ENCODE measurements at places on chromosomes 2 and 18.

DNA sequence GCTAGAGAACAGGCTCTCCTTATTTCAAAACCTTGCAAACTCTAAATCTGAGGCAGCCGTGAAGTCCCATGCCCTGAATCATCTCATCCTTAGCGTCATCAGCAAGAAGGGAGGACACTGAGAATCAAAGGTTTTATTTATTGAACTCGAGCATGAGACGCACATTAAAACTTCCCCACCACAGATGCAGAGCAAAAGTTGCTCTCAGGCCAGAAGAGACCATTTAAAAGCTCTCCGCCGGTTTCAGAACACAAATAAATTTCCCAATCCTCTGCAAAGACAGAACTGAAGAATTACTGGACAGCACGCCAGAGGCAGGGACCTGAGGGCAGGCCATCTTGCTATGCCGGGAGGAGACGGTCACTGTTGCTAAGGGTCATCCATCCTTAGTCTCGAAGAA is 1.3 kb downstream of the AMMECR1L start:
- peak; percentile 46 for DNase-seq

DNA sequence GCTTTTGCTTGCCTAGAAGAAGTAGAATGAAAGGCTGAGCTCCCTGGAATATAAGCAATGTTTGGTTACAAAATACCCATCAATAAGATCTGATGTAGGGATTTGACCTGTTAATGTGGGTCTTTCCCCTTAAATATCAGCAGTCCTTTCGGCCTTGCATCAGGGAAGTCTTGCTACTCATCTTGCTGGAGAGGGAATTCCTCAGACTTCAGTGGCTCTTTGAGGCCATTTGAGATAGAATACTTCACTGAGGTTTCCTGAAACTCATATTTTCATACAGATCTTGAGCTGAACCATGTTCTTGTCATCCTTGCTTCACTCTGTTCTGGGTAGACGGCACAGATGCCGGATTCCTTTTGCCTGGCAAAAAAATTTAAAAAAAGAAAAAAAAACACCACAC is 3.9 kb downstream of the TWIST2 start:
- no peak for DNase-seq

GRCh38 chr2:104599787-104600510 is 254.0 kb upstream of the POU3F3 start:
- peak; percentile 44 for DNase-seq

DNA sequence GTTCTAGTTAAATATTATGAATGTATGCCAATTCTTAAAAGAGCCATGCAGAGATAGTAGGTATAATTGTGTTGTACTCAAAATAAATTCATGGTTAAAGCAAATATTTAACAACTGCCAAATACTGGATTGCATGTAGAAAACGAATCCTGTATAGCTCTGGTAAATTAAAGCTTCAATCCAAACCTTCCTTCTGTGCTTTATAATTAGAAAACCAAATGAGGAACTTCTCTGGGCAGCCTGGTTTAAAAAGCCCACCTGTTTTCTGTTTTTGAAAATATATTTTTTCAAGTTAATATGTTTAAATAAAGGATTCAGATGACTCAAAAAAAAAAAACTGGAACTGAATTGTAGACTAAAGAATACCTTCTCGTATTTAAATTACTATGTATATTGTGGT is 48.3 kb upstream of the ITGA4 start:
- no peak for DNase-seq

DNA sequence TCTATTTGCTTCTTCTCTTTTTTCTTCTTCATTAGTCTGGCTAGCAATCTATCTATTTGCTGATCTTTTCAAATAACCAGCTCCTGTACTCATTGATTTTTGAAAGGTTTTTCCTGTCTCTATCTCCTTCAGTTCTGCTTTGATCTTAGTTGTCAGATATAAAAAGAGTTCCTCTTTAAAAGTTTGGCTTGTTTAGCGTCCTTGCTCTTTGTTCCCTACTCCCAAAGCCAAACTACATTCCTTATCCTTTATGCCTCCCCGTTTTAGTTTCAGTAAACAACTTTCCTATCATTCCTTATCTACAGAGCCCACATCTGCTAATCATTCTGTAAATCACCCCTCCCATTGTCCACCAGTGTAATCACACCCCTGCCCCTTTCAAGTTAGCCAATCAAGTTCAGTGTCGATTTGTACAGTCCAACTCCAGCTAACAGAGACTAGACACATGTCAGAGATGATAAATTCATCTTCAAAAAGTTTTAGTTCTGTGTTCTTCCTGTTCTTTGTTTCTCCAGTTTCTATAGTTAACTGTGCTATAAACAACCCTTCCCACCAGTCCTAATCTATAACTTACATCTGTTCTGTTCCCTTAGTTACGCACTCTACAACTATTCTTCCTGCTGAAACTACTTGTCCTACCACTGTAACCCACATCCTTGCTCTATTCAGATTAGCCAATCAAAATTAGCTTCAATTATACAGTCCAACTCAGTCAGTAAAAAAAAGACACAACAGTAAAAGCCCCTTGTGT is 44.4 kb downstream of the TFPI start:
- no peak for DNase-seq

- peak; percentile 38 for DNase-seq
Observed at GRCh38 chr2:241217320-241218031, 29.0 kb downstream of the ANO7 start.

GRCh38 chr2:203451689-203452088 is 83.4 kb downstream of the RAPH1 start:
- no peak for DNase-seq

DNA sequence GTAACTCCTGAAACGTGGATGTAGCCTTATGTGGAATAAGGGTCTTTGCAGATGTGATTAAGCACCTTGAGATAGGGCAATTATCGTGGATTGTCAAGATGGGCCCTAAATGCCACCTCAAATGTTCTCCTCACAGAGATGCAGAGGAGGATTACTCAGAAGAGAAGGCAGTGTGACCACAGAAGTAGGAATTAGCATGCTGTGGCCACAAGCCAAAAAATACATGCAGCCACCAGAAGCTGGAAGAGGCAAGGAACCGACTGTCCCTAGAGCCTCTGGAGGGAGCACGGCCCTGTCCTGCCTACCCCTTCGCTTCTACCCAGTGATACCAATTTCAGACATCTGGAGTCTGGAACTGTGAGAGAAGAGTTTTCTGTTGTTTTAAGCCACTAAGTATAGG is 47.3 kb upstream of the MGAT5 start:
- DNase-seq = peak; percentile 73

DNA sequence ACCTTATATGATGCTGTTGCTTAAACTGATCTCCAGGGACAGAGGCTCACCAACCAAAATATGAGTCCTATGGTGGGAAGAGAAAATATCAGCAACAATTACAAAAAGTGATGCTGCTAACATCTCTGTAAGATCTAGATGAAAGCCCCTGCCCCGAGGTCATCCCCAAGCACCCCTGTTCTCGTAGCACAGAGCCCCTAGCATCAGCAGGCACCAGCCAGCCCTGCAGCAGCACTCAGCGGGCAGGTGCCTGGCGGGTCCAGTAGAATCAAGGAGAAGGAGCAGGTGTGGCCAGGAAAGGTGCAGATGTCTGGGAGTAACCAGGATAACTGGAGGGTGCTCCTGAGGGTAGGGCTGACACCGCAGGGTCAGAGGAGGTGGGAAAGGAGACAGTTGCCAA is 474.2 kb upstream of the MYT1L start:
- no peak for DNase-seq

DNA sequence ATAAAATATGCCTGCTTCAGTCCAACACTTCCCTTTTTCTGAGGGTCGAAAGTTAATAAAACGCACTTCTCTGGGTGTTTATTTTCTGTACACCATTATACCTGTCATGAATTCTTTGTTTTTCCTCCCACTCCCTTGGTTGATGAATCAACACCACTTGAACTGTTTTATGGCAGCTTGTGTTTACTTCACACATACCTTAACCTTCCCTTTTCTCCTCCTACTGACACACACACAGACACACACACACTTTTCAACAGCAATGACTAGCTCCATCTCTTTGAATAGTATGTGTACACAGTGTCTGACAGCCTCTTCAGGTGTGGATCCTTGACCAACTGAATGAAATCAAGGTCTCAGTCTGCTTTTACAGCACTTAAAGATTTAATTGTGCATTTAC is 91.3 kb downstream of the SATB2 start:
- no peak for DNase-seq

DNA sequence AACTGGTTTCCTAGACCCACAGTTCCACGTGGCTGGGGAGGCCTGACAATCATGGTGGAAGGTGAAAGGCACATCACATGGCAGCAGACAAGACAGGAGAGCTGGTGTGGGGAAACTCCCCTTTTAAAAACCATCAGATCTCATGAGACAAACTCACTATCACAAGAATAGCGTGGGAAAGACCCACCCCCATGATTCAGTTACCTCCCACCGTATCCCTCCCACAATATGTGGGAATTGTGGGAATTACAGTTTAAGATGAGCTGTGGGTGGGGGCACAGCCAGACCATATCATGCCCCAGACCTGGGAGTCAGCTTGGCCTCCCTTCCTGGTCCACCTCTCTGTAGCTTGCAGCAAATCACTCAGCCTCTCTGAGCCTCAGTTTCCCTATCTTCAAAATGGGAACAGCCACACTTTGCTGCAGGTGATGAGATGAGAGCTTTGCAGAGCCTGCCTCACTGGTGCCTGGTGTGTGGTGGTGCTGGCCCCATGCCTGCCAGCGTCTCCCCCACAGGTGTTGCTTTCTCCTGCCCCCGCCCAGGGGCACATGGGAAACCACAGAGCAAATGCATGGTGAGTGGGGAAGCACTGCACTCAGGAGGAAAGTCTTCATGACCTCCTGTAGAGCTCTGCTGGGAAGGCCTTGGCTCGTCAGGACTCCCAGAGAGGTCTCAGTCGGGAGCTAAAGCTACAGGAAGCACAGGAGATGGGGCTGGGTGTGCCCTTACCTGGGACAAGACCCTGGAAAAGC is 31.1 kb downstream of the GREB1 start:
- no peak for DNase-seq

DNA sequence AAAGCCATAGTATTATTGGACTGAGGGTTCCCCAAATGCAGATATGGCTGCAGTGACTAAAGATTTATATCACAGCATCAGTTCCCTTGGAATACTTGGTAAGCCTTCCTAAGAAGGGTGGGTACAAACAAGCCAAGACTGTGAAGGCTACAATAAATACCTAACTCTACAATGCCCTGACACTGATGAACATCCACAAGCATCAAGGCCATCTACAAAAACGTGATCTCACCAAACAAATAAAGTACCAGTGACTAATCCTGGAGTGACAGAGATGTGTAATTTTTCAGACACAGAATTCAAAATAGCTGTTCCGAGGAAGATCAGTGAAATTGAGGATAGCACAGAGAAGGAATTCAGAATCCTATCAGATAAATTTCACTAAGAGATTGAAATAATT is 254.5 kb downstream of the PARD3B start:
- DNase-seq = no peak

- no peak for DNase-seq
Observed at GRCh38 chr18:72768681-72769229, 99.0 kb downstream of the NETO1 start.

DNA sequence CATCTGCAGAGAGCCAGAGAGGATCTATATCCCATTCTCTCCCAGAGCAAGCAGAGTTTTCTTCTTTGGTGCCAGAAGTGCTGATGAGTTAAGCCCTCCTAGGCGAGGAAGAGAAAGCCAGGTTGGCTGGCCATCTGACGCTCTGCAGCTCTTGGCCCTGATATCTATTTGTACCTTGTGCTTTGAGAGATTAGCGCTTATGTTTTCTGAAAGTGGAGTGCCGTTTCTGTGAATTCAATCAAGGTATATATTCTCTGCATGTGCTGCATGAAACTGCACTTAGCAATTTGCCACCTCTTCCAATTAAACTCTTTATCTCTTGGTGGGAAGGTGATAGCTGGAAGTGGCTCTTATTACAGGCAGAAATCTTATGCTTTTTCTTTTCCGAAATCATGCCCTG is 177.5 kb downstream of the LPIN1 start:
- no peak for DNase-seq

GRCh38 chr2:84702941-84703340 is 177.9 kb downstream of the TRABD2A start:
- DNase-seq = no peak

GRCh38 chr18:5997361-5997760 is 102.0 kb upstream of the TMEM200C start:
- DNase-seq = no peak

- DNase-seq = no peak
Observed at GRCh38 chr18:32445846-32446245, 24.8 kb downstream of the GAREM1 start.

Measured in HT1080 (cell line).